Prostate gland (tissue), 2 donors: ENCODE measurements at places on chromosomes 13 and 19. TPM values are rescaled to one million over a fixed set of nuclear protein-coding genes. Genes with fewer than 3 reads are reported as not detected.

GRCh38 chr19:57773488-57773887, 4.0 kb downstream of the ZNF586 start:
- no peak overlapping the region for H3K4me3 ChIP-seq
- DNase-seq: no peak
- H3K36me3 ChIP-seq: no peaks in the 10 kb centered on the region
- no peak overlapping the region for H3K27ac ChIP-seq
- no peaks in the 10 kb centered on the region for H3K4me1 ChIP-seq
- H3K27me3 ChIP-seq: no peaks in the 10 kb centered on the region

DNA sequence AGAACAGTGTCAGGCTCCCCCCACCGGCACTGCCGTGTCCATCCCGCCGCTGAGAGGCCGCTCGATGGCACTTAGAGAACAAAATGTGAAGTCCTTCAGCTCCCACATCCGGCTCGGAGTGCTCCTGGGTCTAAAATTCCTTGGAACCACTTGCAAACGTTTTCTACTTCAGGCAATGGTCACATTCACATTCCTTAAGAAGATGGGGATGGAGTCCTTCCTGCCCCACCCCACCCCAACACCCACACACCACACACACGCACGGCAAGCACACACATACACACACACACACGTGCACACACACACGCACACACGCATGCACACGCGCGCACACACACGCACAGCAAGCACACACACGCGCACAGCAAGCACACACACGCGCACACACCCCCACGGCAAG, 83.4 kb downstream of the SOX1 start:
- no peak overlapping the region for H3K27ac ChIP-seq
- H3K4me3 ChIP-seq: no peak overlapping the region
- no peaks in the 10 kb centered on the region for H3K4me1 ChIP-seq
- no peaks in the 10 kb centered on the region for H3K27me3 ChIP-seq
- H3K36me3 ChIP-seq: no peaks in the 10 kb centered on the region

DNA sequence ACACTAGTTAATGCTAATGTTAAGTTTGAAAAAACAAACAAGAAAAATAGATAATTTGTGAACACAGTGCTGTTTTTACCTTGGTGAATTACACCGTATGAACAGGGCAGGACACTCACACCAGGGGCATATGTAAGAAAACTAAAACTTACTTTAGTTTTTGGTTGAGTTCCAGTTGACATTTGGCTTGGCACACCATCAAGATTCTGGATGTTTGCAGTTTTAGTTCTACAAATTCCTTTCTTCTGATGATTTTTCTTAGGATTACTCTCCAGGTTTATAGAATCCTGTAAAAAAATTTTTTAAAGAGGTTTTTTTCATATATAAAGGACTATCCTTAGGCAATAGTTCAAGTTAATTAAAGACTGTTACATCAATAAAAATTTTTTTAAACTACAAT, 238.5 kb upstream of the STARD13 start:
- no peak overlapping the region for H3K27ac ChIP-seq
- no peaks in the 10 kb centered on the region for H3K27me3 ChIP-seq
- no peak for DNase-seq
- no peaks in the 10 kb centered on the region for H3K4me1 ChIP-seq
- no peak overlapping the region for H3K4me3 ChIP-seq
- no peaks in the 10 kb centered on the region for H3K36me3 ChIP-seq

- no peak for DNase-seq
- no peaks in the 10 kb centered on the region for H3K27me3 ChIP-seq
- H3K4me1 ChIP-seq: no peaks in the 10 kb centered on the region
- no peaks in the 10 kb centered on the region for H3K36me3 ChIP-seq
- no peak overlapping the region for H3K4me3 ChIP-seq
Measured at GRCh38 chr13:69556540-69557196, 551.0 kb upstream of the ATXN8OS start.

GRCh38 chr19:2041683-2042484, 9.2 kb downstream of the MKNK2 start:
- peak overlapping the region; percentile 16 for H3K4me3 ChIP-seq
- peaks cover 19% of the 10 kb centered on the region for H3K36me3 ChIP-seq
- peak; percentile 99 for DNase-seq
- H3K4me1 ChIP-seq: peaks cover 45% of the 10 kb centered on the region
- no peaks in the 10 kb centered on the region for H3K27me3 ChIP-seq

DNA sequence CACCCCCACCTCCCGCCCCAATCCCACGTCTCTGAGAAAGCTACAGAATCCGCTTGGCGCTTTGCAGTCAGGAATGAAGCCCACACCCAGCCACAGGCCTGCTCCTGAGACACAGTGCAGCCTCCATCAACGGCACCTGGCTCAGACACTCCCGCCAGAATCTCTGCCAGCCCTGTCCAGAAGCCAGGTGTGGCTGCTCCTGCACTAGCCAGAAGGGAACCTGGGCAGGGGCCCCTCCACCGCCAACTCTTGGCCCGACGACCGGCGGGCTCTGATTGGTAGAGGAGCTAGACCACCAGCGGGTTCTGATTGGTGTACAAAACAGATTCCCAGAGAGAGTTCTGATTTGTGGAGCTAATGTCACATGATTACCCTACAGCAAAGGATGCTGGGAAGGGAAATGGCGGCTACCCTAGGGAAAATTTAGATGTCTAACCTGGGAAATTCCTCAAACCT, 2.9 kb upstream of the PPP6R1 start:
- H3K4me3 ChIP-seq: no peak overlapping the region
- peaks cover 5% of the 10 kb centered on the region for H3K4me1 ChIP-seq

- H3K27ac ChIP-seq: no peak within 1 kb of the TSS
- H3K4me1 ChIP-seq: no peaks in the 10 kb centered on the region
- no peaks in the 10 kb centered on the region for H3K27me3 ChIP-seq
- no peak within 1 kb of the TSS for H3K4me3 ChIP-seq
- DNase-seq: no peak
Measured at GRCh38 chr19:12687496-12688196, at the start of gene GNG14. TSS of gene GNG14 (plus strand) at chr19:12687998. CDS start at chr19:12688049, 51 bp downstream.

GRCh38 chr19:35937345-35938281, 1.4 kb downstream of the LRFN3 start:
- no peaks in the 10 kb centered on the region for H3K36me3 ChIP-seq
- peak overlapping the region; percentile 72 for H3K4me3 ChIP-seq
- no peaks in the 10 kb centered on the region for H3K27me3 ChIP-seq

- no peaks in the 10 kb centered on the region for H3K4me1 ChIP-seq
- no peak overlapping the region for H3K27ac ChIP-seq
- DNase-seq: no peak
- no peaks in the 10 kb centered on the region for H3K27me3 ChIP-seq
Measured at GRCh38 chr13:110942248-110942981, 27.5 kb upstream of the ANKRD10 start.

DNA sequence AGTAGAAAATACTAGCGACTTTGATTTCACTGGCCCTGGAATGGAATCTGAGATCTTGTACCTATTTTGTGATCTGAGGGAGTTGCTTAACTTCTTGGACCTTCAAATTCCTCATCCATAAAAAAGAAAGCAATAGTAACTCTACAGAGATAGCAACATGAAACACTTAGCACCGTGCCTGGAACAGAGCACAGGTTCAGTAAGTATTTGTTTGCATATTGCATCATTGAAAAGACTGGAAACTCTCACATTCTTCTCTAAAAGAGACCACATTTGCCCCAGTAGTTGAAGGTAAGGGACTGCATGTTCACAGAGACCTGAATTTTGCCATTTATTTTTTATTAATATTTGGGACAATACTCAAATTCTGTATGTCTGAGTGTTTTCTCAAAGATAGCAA, 358.1 kb downstream of the COG6 start:
- H3K4me1 ChIP-seq: no peaks in the 10 kb centered on the region
- DNase-seq: no peak
- no peaks in the 10 kb centered on the region for H3K27me3 ChIP-seq
- H3K4me3 ChIP-seq: no peak overlapping the region
- no peaks in the 10 kb centered on the region for H3K36me3 ChIP-seq
- no peak overlapping the region for H3K27ac ChIP-seq

The GNG7 gene
- total RNA-seq: 8.7 TPM

The NOTCH3 gene
- 31.8 TPM for total RNA-seq

The CYP2A6 gene
- not detected for total RNA-seq

The ERICH4 gene
- total RNA-seq: not detected
